Islet precursor cell (in vitro differentiated cells): ENCODE measurements at places on chromosomes 2 and 18.
A peak's percentile ranks its signal among the peaks of the same experiment; 100 is the strongest.

DNA sequence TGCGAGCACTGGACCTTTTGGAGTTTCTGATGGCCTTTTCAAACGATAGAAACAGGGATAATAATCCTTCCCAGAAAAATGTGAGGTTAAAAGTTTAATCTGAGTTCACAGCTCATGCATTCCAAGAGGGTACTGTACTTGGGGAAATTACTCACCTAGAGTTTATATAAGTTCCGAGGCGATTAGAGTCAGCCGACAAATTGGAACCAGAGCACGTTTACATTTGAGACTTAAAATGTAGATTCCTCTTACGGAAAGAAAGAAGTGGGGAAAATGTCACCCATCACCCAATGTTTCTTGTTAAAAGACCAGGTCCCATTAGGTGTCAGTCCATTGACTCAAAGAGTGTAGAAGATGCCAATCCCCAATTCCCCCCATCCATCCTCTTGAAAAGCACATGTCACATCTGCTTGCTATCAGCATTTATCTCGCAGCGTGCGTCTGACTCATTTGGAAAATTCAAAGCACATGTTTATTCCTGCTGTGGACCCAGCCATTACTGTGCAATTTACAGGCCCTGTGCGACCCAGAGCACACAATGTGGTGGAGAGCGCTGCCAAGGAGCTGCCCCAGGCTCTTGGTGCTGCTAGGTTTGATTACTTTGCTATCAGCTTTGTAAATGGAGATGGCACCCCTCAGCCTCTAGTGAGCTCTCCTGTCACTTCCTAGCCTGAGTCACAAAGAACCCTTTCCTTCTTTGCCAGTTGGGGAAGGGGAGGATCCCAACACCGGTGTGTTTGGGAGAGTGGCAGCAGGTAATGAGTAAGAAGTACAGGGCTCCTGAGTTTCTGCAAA is 104.8 kb downstream of the COLEC12 start:
- no peak for DNase-seq

DNA sequence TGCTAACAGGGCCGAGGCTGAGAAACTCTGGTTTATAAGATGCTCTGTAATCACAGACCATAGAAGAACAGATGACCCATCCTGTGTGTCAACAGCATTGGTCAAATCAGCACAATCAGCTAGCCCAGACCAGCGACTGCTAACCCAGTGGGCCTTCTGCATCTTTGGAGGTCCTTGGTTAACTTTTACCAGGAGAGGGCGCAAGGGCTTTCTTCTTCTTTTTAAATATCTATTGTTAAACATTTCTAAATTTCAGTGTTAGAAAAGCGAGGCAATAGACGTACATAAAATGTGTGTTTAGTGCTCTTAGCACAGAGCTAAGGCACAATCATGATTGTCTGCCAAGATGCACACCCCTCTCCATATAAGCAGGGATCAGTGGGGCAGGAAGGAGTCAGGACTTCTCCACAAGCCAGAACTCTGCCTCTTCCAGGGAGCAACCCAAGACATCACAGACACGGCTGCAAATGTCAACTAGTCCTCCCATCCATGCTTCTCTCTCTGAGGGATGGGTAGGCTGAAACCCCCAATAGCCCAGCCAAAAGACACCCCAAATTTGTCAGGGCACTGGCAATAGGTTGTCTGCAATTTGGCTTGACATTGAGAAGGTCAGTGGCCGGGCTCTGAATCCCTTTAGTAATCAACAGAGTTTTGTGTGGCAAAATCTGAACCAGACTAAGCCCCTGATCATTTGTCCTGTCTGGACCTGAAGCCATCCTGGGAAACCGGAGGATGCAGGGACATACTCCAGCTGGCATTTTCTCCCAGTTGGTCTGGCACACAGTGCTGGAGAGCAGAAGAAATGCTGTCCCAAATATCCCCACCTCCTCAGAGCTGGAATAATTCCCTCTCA is 188.2 kb downstream of the BCL2 start:
- DNase-seq = no peak

GRCh38 chr2:11342551-11343367 is 1.7 kb downstream of the ROCK2 start:
- peak; percentile 70 for DNase-seq

- peak; percentile 81 for DNase-seq
These were observed 501 bp downstream of the LPIN1 start for GRCh38 chr2:11746807-11747459.

DNA sequence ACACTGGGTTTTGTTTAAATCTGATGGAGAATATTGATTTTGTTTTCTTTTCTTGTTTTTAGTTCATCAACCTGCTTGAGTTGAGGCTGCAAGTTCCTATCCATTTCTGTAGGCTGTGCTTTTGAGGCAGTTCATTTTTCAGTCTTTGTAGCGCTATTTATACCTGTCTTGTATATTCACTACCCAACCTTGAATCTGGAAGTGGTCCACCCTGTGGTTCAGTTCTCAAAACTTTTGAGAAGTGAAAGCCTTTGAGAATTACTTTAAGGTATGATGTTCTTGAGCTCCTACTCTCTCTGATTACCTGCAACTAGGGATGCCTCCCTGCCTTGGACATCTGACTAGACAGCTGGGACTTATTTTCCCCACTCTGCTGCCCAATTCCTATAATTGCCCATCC is 53.5 kb upstream of the KCNE4 start:
- DNase-seq = no peak

GRCh38 chr18:75544051-75544481 is 116.6 kb upstream of the SMIM21 start:
- DNase-seq = no peak

- DNase-seq = no peak
These were observed 576.2 kb downstream of the CPS1 start for GRCh38 chr2:211132573-211132972.

GRCh38 chr2:219331560-219332213 is 857 bp downstream of the RESP18 start:
- DNase-seq = peak; percentile 83
